ENCODE measurements at places on chromosomes 3 and 15.

- no peak for ATAC-seq
These were observed 31.1 kb downstream of the LSM3 start for GRCh38 chr3:14209581-14210289.

DNA sequence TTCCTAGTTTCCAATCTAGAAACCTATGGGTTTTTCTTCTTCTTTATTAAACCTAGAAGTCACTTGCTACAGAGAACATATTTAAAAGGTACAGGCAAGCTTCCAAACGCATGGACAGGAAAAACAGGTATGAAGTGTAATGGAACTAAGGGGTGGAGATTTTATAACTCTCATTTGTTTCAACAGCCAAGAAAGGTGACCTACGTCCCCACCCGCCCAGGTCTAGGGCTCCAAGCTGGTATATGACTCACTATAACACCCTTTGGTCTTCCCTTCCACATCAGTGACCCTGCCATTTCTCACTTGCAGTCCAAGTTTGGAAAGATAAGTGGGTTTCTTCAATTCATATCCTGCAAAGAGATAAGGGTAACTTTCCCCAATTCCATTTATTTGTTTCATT, 6.0 kb upstream of the LIPH start:
- peak; percentile 98 for ATAC-seq

GRCh38 chr3:197151580-197151979, 122.0 kb upstream of the MELTF start:
- ATAC-seq, result peak; percentile 70

DNA sequence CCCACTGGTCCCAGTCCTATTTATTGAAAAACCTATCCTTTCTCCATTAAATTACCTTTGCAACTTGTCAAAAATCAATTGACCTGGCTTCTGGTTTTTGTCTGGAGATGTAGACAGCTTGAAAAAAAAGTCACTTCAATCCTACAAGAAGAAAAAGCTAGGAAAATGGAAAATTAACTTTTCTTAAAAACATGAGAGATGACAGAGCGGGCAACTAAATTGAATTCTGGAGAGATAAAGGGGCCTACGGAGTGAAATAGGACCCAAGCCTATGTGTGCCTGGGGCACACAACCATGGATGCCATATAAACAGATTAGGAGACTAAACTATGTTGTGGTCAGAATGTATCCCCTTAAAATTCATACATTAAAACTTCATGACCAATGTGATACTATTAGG, 363.3 kb upstream of the SLCO3A1 start:
- ATAC-seq, result no peak

DNA sequence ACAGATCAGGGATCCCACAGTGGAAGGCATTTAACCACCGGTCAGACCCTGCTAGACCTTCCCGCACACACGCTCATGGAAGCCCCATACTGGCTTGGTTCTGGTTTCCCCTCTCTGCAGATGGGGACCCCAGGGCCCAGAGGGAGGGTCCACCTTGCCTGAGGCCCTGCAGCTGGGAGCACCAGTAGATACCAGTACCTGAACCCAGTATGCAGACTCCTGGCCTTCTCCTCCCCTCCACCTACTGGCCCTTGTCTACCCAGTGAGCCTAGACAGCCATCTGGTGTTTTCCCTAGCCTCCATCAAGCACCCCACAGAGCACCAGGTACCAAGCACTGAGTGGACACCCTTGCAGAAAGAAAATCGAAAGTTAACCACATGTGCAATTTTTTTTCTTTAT, 65.1 kb downstream of the MEGF11 start:
- ATAC-seq, result peak; percentile 19

GRCh38 chr3:184381261-184382224, 1.7 kb downstream of the CHRD start:
- ATAC-seq, result peak; percentile 7
